Activated T-helper 1 cell treated with anti-CD3 and anti-CD28 coated beads, Interleukin-2, amount 50 U/mL, for 16 hours (primary cell): ENCODE measurements at places on chromosomes 7 and 10.

GRCh38 chr10:115773832-115774231 lies 499.2 kb downstream of the GFRA1 start:
- DNase-seq = no peak

DNA sequence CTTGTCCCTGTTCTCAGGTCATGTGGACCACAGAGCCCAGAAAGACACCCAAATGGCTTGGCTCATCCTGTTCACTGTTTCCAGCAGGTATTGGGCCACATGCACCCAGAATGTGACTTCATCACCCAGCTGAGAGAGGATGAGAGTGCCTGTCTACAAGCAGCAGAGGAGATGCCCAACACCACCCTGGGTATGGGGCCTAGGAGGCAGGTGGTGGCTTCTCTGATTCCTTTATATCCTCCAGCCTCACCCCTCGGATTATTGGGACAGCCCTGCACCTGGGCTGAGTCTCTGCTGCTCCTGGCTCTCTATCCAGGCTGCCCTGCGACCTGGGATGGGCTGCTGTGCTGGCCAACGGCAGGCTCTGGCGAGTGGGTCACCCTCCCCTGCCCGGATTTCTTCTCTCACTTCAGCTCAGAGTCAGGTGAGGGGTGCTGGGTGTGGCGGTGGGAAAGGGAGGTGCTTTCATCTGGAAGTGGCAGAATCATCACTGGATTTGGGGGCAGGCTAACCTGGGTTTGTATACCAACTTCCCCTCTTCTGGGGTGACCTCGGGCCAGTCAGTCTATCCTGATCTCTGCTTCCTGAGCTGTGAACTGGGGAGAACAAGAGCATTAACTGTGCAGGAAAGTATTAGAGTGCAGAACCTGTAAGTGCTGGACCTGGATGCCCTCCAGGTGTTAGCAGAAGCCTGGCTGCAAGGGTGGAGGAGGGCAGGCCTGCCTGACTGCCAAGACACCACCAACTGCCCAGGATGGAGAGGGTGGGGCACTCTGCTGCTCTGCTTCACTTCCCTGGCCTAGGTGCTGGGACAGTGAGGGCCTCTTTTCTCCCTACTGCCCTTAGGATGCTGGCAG lies 5.2 kb downstream of the GHRHR start:
- DNase-seq = no peak

DNA sequence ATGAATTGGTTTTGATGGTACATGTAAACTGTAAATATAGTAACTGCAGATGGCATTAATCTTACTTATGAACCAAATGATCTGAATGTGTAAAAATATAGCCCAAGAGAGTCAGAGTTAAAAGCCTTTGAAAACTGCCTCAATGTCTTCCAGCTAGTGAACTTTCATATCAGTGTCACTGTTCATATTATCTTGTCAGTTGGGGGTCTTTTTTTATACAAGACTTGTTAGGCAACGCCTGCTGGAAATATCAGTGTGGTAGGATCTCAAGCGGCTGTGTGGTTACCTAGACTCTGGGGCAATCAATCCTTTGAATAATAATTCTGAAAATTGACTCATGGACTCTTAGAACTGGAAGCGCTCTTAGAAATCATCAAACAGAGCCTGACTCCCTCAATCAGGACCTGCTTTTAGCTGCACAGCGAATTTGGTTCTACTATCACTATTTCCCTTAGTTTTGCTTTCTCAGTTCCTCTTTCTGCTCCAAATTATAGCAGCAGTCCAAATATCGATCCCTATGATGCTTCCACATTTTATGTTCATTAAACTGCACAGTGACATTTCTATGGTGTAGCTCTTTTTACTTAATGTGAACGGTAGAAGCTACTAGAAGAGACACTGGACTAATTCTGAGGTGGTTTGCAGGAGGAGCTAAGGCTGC lies 100.1 kb upstream of the COL1A2 start:
- no peak for DNase-seq

- DNase-seq = no peak
Observed at GRCh38 chr10:88682491-88682890, 18.2 kb downstream of the LIPF start.

- no peak for DNase-seq
Observed at GRCh38 chr7:36945612-36946400, 221.5 kb upstream of the AOAH start.

DNA sequence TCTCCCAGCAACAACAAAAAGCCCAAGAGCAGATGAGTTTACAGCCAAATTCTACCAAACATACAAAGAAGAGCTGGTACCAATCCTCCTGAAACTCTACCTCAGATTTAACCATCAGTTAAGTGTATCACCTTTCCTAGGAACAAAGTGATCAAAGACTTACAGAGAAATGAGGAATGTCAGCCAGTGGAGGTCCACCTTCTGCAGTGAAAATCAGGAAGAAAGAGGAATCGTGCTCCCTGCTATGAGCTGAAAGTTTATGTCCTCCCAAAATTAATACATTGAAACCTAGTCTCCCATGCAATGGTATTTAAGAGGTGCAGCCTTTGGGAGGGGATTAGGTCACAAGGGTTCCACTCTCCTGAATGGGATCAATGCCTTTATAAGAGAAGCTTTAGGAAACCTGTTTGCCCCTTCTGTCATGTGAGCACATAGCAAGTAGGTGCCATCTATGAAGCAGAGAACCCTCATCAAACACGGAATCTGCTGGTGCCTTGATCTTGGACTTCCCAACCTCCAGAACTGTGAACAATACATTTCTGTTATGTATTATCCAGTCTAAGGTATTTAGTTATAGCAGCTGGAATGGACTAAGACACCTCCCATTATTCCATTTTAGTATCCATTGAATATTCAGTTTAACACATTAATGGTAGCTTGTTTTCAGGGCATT lies 139.0 kb upstream of the FZD8 start:
- DNase-seq = no peak
